ENCODE measurements at places on chromosomes 7 and 10.

GRCh38 chr7:46259947-46260346, 338.9 kb upstream of the IGFBP3 start:
- no peak for DNase-seq

- DNase-seq, result no peak
Observed at GRCh38 chr7:113202284-113202683, 83.9 kb upstream of the SMIM30 start.

DNA sequence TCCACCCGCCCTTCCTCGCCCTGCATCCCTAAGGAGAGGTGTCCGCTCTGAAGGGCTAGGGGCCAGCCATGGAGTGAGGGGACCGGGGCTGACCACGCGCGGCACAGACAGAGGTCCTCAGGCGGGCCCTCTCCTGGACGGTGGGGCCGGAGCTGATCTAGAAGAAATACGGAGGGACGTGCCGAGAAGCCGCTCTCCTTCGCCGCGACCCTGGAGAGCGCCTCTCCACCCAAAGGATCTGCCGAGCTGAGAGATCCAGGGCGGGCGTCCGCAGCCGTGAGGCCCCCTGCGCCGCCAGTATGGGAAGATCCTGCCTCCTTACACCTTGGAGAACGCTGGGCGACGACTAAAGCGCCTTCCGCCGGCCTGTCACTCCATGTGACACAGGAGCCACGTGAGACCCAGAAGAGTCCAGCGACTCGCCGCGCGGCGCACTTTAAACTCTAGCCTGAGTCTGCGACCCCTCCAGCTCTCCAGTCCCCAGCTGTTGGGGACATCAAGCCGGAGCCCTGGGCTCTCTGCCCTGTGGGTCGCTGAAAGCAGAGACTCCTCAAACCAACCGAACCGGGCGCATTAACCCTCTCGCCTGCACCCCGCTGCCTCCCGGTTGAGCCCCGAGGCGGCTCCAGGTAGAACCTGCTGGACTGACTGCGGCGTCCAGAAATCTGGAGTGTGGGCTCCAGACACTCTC, 1.5 kb upstream of the SFMBT2 start:
- DNase-seq, result no peak

GRCh38 chr7:21945454-21946221, at the start of gene CDCA7L:
TSS of gene CDCA7L (minus strand) at chr7:21945899. CDS start at chr7:21945804, 95 bp downstream.
- peak; percentile 66 for DNase-seq

GRCh38 chr10:102408728-102409603, 9.6 kb downstream of the PSD start:
- DNase-seq, result no peak

GRCh38 chr10:29798921-29799690, 164.3 kb upstream of the SVIL start:
- no peak for DNase-seq

DNA sequence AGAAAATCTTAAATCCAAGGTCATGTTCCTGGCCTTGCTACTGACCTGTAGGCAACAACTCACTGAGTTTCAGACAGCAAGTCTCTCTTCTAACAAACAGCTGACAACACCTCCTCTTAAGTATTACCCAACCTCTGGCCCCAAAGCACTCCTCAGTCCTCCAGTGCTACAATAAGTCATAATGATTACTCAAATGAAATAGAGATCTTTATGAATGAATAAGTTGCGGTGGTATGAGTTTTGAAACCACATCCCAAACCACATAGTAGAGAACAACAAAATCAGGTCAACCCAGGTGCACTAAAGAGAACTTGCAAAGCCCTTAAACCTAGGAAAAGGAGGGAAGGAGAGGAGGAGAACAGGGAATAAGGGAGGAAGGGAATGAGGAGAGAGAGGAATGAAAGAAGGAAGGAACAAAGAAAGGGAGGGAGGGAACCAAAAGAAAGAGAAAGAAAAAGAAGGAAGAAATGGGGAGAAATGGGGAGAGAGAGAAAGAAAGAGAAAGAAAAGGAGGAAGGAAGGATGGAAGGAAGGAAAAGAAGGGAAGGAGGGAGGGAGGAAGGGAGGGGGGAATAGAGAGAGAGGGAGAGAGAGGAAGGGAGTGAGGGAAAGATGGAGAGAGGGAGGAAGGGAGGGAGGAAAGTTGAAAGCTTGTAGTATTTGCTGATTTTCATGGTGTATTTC, 142.8 kb upstream of the CALCR start:
- DNase-seq, result no peak

DNA sequence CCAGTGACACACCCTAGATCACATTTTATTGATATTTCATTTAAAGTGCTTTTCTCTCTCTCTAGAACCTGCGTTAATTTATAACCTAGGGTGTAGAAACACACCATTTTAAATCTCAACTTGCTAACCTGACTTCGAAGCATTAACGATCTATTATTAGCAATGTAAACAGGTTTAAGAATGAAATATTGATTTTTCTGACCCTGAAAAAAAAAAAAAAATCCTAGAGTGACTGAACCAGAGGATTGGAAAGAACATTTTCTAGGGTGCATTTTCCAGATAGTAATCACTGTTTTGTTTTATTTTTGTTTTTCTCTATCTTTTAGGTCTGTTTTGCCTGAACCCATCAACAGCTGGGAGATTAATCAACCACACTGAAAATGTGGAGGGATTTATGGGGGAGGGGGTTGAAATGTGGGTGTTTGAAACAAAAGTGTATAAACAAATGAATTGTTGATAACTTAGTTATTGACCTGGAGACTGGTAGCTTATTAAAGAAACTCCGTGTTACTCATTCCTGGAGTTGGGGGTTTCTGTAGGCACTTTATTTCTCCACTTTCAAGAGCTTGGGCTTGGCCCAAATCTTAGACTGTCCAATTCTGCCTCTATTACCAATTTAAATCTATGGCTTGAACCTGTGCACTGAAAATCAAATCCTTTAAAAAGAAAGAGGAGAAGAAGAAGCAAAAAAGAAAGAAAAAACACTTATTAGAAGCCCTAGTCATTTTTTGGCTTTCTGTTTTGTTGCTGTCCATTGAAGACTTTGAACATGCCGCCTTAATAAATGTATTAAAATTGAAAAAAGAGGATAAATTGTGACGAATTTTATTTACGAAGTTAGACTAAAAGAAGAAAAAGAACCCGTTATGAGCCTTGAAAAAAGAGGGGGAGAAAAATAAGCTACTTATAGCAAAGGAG, 2.8 kb downstream of the HOXA2 start:
- DNase-seq, result no peak

DNA sequence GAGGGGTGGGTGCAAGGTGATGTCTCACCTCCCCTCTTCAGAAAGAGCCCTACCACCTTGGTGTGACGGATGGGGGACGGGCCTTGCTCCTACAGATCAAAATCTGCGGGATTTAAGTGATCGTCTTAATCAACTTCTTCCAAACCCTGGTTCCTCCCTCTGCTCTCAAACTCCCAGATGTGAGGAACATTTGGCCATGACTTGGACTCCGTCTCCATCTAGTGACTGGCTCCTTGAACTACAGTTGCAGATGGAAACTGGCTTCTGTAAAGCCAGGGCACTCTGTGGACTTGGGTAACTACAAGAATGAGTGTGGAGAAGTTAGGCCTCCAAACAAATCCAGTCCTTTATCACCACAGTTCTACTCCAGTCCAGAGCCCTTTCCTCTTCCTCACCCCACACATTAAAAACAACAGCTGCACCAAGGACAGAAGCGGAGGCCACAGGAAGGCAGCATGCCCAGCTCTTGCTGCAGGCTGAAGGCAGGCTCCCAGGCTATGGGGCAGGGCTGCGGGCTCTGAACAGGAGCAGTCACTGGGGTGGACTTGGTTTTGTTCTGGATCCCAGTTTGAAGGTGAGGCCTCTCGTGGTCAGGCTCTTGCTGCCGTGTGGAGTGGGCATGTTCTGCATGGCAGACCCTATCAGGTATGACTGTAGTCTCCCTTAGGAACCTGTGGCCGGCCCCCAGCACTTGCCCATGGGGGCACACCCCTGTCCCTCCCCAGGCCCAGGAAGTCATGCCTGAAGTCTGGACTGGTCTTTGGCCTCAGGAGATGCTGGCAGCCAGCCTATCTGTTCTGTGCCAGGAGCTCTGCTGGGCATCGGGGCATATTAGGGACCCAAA, 79.4 kb downstream of the VWC2 start:
- no peak for DNase-seq

DNA sequence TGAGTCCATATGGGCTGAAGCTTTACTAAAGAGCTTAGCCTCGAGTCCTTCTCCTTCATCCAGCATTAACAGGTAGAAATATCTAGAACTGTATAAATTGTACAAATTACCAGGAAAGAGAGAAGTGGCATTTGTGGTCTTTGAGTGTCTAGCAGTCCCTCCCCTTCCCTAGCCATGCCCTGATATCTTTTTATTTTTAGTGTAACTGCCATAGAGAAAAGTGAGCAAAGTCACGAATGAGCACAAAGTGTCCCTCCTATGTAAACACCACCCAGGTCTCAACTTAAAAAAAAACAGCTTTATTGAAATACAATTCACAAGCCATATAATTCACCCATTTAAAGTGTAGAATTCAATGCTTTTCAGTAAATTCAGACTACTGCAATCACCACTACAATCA, 339.0 kb upstream of the ZMIZ1 start:
- no peak for DNase-seq

GRCh38 chr10:124878457-124878739, 63.5 kb upstream of the ZRANB1 start:
- DNase-seq, result no peak

GRCh38 chr7:36763132-36763816, 39.0 kb upstream of the AOAH start:
- no peak for DNase-seq

DNA sequence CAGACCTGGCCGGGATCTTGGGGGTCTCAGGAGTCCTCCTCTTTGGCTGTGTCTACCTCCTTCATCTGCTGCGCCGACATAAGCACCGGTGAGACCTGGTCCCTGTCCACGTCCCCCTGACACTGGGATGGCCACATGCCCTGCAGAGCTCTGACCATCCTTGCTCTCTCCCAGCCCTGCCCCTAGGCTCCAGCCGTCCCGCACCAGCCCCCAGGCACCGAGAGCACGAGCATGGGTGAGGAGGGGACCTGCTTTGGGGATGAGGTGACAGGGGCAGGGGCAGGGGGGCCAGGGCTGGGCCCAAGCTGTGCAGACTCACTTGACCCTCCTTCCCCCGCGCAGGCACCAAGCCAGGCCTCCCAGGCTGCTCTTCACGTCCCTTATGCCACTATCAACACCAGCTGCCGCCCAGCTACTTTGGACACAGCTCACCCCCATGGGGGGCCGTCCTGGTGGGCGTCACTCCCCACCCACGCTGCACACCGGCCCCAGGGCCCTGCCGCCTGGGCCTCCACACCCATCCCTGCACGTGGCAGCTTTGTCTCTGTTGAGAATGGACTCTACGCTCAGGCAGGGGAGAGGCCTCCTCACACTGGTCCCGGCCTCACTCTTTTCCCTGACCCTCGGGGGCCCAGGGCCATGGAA, 959 bp downstream of the PVRIG start:
- DNase-seq, result no peak

DNA sequence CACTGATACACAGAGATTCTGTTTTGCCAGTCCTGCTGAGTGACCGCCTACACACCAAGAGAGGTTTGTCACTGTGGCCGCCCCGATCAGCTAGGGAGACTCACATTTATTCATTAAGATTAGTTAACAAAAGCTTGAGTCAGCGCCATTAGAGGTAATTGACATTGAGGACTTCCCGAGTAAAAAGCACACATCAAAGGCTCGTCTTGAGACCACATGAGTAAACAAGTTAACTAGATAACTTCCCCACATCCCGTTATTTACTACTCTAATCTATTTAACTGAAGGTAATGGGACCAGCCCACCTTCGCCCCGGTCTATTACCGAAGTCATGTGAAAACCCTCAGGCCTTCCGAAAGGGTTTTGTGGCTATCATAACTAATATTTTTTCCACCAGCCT, 23.0 kb downstream of the SRRM3 start:
- DNase-seq, result no peak

GRCh38 chr10:46084321-46085165, 38.5 kb upstream of the MSMB start:
- no peak for DNase-seq

- DNase-seq, result no peak
Observed at GRCh38 chr10:132929953-132930548, 12.3 kb downstream of the CFAP46 start.

GRCh38 chr7:69677881-69678493, 79.7 kb downstream of the AUTS2 start:
- DNase-seq, result no peak

DNA sequence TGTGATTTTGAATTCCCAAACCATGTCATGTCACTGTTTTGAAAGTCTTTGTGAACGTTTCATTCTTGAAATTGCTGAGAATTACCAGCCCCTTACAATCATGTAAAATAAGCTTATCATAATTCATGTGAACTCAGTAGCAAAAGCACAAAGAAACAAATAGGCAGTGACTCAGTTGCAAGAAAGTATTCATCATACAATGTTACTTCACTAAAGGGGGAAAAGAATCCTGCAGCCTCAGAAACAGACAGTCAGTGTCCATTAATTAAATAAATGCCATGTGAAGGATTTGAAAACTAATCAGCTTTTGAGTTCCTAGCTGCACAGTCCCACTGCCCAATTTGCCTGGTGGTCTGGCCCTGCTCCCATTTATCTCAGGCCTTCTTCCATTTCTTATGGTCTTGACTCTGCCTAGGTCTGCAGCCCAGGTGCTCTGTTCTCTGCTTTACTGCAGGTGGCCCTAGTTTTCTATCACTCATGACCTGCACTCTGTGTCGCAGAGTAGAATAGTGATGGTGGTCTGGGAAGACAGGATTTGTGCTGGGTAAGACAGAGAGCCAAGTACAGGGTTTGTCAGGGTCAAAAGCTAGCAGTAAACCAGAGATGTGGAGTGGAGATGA, 99.7 kb downstream of the PLCE1 start:
- no peak for DNase-seq

- no peak for DNase-seq
Observed at GRCh38 chr7:107269790-107270189, 101.0 kb downstream of the HBP1 start.

DNA sequence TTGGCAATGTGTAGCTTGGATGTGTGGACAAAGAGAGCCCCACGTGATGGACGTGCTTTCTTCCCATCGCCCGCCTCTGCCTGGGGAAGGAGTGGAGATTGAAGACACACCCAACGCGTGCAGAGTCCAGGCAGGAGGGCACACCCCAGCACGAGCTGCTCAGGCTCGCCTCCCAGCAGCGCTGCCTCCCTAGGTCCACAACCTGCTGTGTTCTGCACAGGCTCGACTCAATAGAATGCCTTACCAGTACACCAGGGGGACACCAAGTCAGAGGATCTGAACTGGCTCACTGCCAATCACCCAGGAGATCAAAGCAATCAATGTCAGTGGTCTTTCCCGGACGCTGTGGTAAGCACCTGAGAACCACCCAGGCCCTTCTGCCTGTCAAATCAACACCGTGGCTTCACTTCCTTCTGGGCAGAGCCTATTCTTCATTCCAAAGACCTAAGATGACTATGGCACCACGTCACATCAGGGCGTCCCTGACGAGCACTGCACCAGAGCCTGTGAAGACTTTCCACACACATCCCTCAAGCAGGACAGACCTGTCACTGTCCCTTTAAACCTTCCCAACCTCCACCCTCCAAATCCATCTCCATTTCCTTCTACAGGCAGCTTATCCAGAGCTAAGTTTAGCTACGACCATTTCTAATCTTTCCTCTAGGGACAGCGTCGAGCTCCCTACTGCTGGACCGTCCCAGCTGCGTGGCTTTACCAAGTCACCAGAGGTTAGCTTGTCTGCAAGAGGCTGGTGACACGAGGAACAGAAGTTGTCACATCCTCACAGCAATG, 72.3 kb downstream of the AMZ1 start:
- DNase-seq, result no peak
